ENCODE measurements at places on chromosomes 5 and 9.

GRCh38 chr9:136028760-136029470, 66.2 kb downstream of the NACC2 start:
- no peak for DNase-seq

DNA sequence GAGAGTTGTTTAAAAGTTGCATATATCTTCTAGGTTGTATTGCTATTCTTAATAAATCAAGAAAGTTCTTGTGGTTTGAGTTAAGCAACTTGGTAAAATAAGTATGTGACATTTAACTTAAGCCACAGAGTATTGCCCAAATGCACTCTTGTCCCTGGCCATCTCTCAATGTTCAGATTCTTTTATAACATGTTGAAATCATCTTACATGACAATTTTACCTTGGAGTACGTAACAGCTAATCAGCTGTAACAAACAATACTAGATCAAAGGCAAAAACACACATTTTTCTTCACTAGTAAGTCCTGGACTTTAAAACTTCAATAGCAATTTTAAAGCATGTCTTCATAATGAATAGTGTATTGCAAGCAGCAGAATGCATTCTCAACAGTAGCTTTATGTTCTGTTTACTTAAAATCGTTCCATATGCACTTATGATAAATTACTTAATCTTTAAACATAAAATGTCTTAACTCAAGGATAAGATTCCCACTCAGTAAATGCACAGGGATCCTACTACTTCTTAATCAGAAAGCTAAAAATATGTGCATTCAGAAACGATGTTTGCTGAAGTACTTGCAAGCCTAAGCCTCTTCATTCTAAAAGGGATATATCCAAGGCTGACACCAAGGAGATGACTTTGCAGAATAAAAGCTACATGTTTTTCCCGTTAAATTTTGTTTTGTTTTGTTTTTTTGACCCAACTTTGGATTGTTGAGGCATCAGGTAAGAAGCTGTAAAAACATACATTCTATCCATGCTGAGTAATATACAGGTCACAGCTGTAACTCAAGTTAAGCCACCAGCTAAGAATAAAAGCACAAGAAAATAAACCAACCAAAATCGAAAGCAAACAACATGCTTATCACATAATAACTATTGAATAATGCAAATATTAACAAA, 86.1 kb upstream of the NFIB start:
- peak; percentile 66 for DNase-seq

GRCh38 chr9:132164604-132165362, 2.9 kb downstream of the NTNG2 start:
- no peak for DNase-seq

GRCh38 chr5:124034963-124035362, 523.0 kb downstream of the CSNK1G3 start:
- DNase-seq, result no peak

- DNase-seq, result peak; percentile 72
Observed at GRCh38 chr9:18429070-18429469, 44.9 kb upstream of the ADAMTSL1 start.

DNA sequence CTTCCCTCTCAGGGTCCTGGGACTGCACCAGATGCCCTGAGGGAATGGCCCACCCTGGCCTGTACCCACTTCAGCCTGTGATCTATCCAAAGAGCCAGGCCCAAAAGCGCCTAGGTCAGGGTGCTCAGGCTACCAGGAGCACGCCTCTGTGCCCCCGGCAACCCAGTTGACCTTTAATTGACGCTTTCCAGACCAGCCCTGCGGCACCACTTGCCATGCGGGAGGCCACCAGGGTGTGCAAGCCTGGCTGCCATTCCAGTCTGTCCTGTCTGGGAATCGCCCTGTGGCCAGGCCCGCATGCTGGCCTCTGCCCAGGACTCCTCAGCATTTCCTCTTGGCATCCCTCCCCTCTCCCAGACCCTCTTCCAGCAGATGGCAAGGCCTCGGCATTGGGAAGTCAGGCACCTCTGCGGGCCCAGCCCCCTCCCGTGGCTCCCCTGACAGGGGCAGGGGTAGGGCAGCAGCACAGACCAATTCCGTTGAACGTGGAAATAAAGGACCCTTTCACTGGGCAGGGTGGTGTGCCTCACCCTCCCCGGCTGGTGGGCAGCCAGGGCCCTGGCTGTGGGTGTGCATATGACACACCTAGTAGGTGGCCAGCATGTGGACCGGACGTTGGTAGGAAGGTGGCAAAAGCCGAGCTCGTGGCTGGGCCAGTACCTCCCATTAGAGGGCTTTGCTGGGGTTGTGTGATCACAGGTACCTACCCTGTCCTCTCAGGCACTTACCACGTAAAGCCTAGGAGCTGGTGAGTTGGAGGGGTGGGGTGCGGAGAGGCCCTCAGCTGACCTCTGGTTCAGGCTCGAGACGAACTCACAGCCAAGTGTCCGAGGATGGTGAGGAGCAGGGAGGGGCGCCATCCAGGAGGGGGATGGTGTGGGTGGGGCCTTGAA, 3.5 kb upstream of the AIF1L start:
- DNase-seq, result no peak

- no peak for DNase-seq
Observed at GRCh38 chr5:120052916-120053828, 410.9 kb upstream of the PRR16 start.

- no peak for DNase-seq
Observed at GRCh38 chr9:114272739-114273431, 50.0 kb upstream of the ORM1 start.

GRCh38 chr9:104028827-104029226, 65.3 kb upstream of the SMC2 start:
- no peak for DNase-seq

DNA sequence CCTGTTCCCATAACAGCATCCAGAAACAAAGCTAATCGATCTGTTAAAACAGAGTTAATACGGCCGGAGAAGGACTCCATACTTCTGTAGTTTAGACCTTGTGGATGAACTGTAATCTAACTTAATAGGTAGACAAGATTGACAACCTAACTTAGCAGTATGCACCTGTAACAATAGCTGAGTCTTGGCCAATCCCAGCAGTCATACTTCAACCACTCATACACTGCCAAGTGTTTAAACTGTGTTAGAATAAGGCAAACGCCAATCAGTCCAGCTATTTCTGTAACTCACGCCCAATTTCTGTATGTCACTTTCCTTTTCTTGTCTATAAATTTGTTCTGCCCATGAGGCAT, 33.7 kb upstream of the MACIR start:
- no peak for DNase-seq

DNA sequence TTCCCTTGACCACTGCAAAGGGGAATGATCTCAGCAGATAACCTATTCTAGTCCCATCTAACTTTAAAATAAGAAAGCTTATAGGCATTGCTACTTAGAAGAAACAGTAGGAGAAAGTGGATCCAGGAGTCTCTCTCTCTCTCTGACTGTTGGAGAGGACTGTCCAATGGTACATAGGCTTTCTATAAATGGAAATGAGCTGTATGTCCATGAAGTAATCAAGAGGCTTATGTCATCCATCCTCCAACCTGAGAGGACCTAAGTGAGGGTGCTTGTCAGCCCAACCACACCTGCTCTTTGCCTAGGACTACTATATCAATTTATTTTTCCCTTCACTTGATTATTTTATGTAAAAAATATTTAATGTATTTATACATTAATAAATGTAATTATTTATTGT, 172.3 kb downstream of the PAPPA start:
- no peak for DNase-seq

- no peak for DNase-seq
Observed at GRCh38 chr5:177131352-177132135, 2.0 kb upstream of the NSD1 start.

GRCh38 chr5:36876965-36877666, 547 bp downstream of the NIPBL start:
- DNase-seq, result peak; percentile 55

DNA sequence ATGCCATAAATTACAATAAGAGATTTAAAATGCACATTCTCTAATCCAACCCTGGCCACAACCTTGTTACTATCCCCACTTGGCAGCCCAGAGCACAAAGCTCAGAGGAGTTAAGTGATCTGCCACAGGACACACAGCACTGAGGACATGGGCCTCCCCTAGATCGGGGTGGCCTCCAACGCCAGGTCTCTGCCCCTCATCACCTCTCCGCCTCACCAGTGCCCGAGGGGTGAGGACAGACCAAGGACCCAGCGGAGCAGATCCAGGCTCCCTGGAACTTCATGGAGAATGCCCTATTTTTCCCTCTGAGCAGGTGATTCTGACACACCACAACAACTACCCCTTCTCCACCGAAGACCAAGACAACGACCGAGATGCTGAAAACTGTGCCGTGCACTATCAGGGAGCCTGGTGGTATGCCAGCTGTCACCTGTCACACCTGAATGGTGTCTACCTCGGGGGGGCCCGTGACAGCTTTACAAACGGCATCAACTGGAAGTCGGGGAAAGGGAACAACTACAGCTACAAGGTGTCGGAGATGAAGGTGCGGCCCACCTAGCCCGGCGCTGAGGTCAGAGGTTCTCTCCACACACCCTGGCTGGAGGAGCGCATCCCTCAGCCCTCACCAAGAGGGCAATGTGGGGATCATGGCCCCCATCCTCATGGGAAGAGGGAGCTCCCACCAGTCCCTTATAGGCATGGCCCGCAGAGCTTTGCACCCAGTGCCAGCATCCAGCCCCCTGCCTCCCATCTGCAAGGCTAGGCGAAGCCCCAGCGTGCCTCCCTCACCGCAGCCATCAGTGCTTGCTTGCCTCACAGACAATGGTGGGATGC, 12.5 kb upstream of the FCN2 start:
- no peak for DNase-seq

DNA sequence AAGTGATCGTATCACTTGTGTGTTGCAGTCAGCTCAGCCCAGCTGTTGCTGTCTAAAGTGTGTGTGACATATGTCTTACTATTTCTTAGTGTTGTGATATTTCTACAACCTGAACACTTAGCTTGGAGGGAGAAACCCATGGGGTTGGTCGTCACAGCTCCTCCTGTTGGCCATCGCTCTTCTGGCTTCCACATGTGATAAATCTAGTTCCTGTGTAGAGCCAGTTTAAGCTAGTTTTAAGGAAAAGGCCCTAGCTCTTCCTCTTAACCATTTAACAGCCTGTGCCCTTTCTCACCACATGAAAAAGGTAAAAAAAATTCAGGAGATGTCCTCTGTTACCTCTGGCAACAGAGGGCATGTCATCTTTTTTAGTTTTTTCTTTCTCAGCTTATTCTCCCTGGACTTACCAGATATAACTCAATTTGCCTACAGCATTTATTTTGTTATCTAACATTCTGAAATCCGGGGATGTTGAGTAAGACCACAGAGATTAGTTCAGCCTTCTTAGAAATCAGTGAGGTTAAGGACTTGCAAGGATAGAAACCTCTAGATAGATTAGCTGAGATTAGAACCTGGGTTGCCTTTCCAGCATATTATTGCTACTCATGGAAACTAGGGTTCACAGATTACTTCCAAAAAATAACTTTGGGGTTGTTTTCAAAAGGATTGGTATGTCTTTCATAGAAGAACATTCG, 100.4 kb downstream of the GAPVD1 start:
- DNase-seq, result no peak

GRCh38 chr9:83956086-83956435, 24.0 kb downstream of the HNRNPK start:
- DNase-seq, result no peak

GRCh38 chr5:50580506-50580905, 85.9 kb upstream of the PARP8 start:
- DNase-seq, result no peak

GRCh38 chr9:97438666-97439065, 26.8 kb downstream of the TDRD7 start:
- DNase-seq, result no peak

DNA sequence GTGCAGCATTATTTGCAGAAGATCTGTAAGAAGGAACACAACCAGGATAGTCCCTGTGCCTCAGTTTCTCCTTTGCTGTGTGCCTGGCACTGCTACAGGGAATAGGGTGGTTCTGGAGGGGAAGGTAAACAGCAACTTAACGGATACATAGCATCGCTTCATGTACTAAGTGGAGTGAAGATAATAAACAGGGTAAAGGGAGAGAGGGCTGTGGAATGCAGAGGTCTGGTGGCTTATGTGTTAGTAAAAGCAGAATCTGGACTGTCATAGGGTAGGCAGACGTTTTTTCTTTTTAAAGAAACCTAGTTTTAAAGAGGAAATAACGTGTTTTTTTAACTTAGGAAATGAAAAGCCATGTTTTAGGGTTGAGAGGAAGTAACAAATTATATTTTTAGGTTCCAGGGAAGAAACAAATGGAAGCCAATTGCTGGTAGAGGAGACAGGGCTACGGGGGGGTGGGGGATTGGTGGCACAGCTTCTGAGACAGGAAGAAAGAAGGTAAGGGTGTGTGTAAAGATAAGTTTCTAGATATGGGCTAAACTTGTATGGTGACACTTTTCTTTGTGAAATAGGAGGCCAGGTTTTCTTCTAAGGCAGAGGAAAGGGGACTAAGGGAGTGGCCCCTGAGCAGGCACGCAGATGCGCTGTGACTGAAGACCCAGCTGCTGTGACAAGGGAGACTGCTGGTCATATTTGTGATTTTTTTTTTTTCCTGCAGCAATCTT, 1.3 kb downstream of the GNG10 start:
- no peak for DNase-seq

- DNase-seq, result no peak
Observed at GRCh38 chr9:12785260-12785770, 10.5 kb downstream of the LURAP1L start.

- no peak for DNase-seq
Observed at GRCh38 chr5:110512266-110512665, 214.2 kb downstream of the TMEM232 start.

DNA sequence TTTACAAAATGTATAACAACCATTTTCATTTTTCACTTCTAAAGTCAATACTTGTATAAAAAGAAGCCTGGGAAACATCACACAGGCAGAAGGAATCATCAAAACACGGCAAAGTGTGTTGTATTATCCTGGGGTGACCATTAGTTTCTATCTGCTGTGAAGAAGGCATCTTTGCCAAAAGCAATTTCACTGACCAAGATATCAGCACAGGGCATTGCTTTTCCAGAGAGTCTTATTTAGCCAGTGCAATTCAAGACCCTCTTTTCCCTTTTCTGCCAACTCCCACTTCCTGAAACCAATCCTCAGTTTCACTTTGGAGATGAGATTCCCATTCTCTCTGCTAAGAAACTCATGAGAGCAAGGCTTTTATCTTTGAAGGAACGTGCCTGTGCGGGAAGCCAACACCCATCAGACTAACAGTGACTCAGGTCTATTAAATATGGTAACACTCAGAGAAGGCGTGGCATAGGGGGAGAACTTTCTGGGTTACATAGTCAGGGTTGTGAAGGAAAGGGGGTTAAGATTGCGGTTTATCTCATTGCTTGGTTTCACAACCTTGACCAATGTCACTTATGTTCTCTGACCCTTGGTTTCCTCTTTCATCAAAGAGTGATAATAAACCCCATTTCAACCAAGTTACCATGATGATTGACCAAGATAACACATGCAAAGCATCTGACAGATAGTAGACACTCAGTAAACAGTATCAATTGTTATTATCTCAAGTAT, 666.9 kb upstream of the KLF4 start:
- DNase-seq, result no peak

- DNase-seq, result no peak
Observed at GRCh38 chr5:6867712-6868111, 154.5 kb downstream of the TENT4A start.
